ENCODE measurements at places on chromosomes 4 and X.

GRCh38 chrX:135629342-135629741 lies 84.1 kb upstream of the CT45A1 start:
- DNase-seq, result no peak

GRCh38 chrX:148867596-148867995 lies 367.2 kb downstream of the AFF2 start:
- no peak for DNase-seq

GRCh38 chrX:67750694-67751093 lies 206.9 kb downstream of the AR start:
- no peak for DNase-seq

- DNase-seq, result no peak
Observed at GRCh38 chrX:77442728-77443127, 4.5 kb upstream of the FGF16 start.

- no peak for DNase-seq
Observed at GRCh38 chr4:38674258-38675144, 10.5 kb downstream of the KLF3 start.

DNA sequence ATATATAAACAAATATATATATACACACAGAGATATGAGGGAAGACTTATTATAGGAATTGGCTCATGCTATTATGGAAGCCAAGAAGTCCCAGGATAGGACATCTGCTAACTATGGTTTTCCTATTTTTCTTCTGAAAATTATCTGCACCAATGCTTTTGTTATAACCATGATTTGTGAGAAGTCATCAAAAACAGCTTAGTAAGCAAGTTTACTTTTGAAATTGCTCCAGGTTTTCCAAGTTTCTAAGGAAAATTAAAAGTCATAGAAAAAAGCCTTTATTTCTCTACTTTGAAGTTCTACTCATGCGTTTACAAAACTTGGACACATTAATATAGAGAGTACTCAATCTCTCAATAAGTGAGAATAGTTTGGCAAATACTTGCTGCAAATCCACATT lies 213.1 kb downstream of the TRAM1L1 start:
- no peak for DNase-seq

DNA sequence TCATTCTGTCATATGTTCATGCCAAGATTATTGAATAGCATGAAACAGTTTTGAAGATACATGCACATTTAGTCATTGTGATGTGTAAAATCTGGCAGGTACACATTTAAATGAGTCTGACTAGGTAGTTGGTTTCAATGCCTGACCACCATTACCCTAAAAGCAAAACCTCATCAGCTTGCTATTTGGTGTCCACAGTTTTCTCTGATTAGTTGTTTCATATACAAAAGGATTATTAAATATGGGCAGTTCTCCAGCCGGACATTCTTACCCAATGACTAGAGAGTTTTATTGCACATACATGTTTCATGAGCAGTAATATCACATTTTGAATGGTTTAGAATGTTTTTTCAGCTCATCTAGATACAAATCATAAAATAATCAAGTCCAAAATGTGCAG lies 23.7 kb downstream of the DCHS2 start:
- DNase-seq, result no peak

DNA sequence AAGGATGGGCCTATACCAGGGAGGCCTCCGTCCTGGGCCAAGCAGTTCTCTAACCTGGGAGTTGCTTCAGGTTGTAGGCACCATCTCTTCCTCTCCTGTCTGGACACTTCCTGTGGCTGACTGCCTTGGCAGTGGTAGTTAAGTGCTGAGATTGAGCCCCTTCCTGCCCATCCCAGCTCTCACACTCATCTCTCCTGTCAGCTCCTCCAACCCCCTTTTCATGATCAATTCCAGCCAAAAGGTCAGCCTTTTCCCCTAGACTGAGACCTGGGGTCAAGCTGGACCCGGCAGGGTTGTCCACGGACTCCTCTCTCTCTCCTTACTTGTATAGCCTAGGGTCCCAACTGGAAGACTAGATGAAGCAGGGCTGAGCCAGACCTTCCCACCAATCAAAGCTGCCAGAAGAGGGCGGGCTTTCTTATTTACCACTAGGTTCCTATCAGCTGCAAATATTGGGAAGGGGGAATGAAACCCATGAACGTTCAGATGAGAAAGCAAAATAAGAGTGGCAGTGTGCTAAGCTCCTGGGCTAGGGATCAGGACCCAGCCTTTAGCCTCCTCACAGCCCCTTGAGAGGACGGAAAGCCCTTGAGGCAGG lies 34.5 kb downstream of the KDM5C start:
- DNase-seq, result no peak

DNA sequence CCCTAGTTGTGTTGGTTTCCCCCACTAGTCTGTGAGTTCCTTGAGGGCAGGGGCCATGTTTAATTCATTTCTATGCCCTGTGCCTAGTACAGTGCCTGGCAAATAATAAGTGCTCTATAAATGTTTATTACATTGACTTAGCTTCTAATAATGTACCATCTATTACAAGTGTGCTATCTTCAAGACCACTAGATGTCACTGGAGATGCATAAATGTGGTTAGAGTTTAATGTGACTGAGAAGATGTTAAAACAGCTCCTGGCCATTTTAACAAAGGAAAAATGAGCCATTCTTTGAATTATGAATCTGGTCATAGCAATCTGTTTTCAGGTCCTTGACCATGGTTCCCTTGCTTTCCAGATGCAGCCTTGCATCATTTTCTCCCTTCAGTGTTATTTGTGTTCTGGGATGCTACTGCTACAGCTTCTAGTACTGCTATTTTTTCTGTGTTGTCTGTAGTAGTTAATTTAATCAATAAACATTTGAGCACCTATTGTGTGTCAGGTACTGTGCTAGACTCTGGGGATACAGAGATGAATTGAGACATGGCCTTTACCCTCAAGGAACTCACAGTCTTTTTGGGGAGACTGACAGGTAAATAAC lies 43.2 kb downstream of the SLC9A6 start:
- no peak for DNase-seq

DNA sequence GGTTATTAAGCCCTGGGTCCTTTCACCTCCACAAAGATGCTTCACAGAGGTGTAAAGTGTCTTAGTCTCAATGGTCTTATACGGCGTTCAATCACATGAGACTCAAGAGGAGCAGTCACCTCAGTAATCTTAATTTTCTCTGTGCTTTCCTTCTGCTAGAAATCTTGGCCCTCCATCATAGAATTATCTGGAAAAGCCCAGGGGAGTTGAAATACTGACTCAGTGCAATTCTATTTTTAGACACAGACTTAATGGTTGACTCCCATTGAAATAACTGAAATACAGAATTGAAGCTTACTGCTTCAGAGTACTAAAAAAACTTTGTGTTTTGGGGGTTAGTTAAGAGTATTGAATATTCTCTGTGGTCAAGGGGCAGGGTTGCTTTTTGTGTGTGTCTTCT lies 94.5 kb upstream of the IL15 start:
- DNase-seq, result no peak

GRCh38 chr4:72582853-72583252 lies 13.8 kb upstream of the ADAMTS3 start:
- DNase-seq, result no peak

DNA sequence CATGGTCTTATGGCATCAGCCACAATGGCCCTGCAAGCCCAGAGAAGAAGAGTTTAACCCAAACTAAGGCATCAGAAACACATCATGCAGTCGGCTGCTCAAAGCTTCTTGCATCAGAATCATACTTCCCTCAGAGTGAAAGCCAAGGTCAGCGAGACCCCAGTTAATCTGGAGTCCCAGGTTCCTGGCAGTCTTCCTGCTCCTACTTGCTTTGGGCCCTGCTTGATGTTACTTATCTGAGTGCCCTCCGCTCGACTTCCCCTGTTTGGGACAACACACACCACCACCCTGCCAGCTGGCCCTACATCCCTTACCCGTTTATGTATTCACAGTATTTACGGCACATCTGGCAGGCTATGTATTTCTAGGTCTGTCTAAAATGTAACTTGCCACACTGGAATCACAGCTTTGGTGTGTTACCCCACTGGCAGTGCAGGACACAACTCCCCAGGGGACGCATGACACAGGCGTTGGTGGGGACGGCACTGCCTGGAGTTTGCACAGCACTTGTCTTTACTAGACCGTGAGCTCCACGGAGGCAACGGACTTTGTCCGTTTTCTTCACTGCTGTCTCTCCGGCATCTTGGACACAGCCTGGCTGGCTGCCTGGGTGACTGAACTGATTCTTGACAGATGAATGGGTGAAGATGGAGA lies 22.8 kb downstream of the CRMP1 start:
- no peak for DNase-seq

- no peak for DNase-seq
Observed at GRCh38 chr4:40317916-40318658, 17.0 kb upstream of the CHRNA9 start.

GRCh38 chr4:118322831-118323502 lies 29.8 kb downstream of the PRSS12 start:
- DNase-seq, result no peak

- DNase-seq, result no peak
Observed at GRCh38 chr4:1718095-1718850, 2.9 kb downstream of the TMEM129 start.

GRCh38 chrX:54758114-54759055 lies 39.7 kb downstream of the ITIH6 start:
- no peak for DNase-seq

- DNase-seq, result no peak
Observed at GRCh38 chr4:74545448-74545847, 100.5 kb downstream of the AREG start.

DNA sequence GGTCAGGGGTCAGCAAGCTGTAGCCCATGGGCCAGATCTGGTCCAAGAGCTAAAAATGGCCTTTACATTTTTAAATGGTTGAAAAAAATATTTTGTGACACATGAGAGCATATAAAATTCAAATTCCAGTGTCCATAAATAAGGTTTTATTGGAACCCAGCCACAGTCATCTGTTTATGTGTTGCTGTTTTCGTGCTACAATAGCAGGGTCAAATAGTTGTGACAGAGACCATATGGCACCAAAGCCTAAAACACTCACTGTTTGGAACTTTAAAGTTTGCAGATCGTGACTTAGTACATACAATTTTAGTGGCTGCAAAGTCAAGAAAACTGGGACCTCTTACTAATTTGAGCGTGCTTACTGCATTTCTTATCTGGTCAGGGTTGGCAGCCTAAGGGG lies 29.2 kb downstream of the LAMP2 start:
- DNase-seq, result no peak

DNA sequence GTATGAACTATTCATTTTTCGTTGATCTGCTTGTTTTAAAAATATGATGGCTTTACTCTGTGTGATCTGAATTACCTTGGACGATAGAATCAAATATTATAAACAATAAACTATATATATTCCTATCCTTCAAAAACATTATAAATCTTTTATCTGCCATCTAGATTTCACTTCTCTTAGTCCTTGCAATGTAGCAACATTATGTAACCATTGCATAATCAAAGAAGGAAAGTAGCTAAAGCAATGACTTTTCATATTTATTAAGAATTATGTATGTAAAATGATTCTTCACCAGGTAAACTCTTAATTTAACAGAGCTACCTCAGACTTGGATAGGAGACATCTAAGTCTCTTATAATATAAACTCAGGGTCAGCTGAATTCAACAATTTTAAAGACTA lies 210.5 kb downstream of the ADAMTS3 start:
- no peak for DNase-seq

GRCh38 chr4:181581983-181582382 lies 661.2 kb upstream of the TENM3 start:
- no peak for DNase-seq

- no peak for DNase-seq
Observed at GRCh38 chr4:37852376-37852775, 25.9 kb downstream of the PGM2 start.

- no peak for DNase-seq
Observed at GRCh38 chrX:15474028-15474427, 19.1 kb downstream of the PIR start.

- DNase-seq, result no peak
Observed at GRCh38 chr4:48172651-48173050, 38.6 kb upstream of the TXK start.

GRCh38 chr4:103429283-103429682 lies 231.1 kb upstream of the CENPE start:
- no peak for DNase-seq

DNA sequence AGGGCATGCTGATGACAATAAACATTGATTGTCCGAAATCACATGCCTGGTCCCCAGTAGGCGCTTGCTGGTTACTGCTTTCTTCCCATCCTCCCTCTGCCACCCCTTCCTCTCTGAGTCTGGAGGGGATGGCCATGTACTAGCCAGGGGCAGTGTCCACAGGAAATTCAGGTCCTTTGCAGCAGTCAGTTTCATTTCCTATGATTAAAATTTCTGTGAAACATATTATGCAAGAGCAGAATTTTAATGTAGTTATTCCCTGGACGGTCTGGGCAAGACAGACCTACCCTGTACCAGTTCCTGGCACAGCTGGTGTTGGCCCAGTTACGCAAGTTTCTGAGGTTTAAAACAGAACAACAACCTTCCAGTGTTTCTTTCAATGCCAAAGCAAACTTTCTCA lies 28.2 kb upstream of the TLR2 start:
- DNase-seq, result no peak

DNA sequence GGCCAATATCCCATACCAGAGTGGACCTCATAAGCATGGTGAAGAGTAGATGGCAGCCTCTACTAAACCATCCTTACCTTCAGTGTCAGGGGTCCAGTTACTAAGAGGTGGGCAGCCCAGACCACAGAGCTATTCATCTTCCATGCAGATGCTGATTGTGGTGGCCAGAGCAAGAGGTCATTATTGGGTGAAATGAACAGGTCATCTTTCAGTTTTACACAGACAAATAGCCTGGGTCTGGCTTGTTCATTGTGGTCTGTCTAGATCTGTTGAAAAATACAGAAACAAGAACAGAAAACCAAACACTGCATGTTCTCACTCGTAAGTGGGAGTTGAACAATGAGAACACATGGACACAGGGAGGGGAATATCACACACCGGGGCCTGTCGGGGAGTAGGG lies 71.3 kb downstream of the PAK3 start:
- no peak for DNase-seq

DNA sequence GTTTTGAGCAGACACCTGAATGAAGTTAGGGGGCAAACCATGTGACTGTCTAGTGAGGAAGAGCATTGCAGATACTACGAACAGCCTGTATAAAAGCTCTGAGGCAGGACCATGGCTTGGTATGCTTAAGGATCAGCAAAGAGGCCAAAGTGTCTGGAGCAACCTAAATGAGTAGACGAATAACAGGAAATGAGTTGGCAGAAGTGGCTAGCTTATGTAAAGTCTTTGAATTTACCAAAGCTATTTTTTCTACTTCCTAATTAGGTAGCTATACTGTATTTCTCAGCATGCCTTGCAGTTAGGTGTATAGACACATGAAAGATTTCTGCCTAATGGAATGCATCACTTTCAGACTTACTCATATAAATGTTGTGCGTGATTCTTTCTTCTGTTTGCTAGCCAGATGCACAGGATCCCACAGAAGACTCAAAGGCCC lies 9.3 kb upstream of the GPRIN3 start:
- no peak for DNase-seq

DNA sequence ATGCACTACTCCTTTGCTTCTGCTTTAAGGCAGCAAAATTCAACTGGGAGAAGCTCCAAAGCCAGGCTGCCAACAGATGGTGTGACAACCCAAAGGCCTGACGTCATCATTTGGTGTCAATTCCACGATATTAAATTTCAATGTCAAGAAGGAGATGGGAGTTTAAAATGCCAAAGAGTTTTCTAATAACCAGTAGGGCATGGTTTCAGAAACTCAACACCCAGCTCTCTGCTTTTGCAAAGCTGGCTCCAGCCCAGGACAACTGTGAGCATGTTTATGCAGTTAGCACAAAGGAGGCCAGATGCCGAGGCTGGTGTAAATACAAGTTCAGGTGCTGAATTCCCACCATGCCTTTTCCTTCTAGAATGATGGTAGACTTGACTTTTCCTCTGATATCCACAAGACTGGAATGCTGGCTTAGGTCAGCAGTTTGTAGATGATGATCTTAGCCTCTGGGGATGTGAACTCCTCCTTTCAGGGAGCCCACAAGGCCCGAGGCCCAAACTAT lies 67.3 kb downstream of the AFAP1 start:
- no peak for DNase-seq

Data from stimulated activated CD8-positive, alpha-beta memory T cell treated with anti-CD3 and anti-CD28 coated beads, Interleukin-4, amount 100 ng/mL, for 4 hours (primary cell).